Activated CD8-positive, alpha-beta memory T cell treated with anti-CD3 and anti-CD28 coated beads, Interleukin-2, amount 50 U/mL, for 48 hours (primary cell): ENCODE measurements at places on chromosomes 3 and 15.

GRCh38 chr3:44835684-44836083 lies 26.0 kb upstream of the TMEM42 start:
- DNase-seq: no peak

DNA sequence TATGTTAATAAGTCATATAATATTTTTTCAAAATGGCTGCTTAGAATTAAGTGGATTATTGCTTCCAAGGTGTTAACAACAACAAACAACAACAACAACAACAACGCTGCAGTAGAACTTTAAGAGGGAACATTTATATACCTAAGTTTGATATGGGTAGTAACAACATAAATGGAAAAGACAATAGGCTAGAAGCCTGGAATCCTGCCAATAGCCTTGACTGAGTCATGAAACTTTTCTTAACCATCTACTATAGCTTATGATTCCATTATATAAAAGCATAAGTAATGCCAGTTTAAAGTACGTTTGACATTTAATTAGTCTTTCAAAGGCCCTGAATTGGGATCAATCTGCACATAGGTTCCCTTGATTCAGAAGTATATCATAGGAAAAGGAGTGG lies 31.2 kb downstream of the SATB1 start:
- DNase-seq: no peak

- no peak for DNase-seq
These were observed 12.4 kb downstream of the PCYT1A start for GRCh38 chr3:196275126-196275525.

DNA sequence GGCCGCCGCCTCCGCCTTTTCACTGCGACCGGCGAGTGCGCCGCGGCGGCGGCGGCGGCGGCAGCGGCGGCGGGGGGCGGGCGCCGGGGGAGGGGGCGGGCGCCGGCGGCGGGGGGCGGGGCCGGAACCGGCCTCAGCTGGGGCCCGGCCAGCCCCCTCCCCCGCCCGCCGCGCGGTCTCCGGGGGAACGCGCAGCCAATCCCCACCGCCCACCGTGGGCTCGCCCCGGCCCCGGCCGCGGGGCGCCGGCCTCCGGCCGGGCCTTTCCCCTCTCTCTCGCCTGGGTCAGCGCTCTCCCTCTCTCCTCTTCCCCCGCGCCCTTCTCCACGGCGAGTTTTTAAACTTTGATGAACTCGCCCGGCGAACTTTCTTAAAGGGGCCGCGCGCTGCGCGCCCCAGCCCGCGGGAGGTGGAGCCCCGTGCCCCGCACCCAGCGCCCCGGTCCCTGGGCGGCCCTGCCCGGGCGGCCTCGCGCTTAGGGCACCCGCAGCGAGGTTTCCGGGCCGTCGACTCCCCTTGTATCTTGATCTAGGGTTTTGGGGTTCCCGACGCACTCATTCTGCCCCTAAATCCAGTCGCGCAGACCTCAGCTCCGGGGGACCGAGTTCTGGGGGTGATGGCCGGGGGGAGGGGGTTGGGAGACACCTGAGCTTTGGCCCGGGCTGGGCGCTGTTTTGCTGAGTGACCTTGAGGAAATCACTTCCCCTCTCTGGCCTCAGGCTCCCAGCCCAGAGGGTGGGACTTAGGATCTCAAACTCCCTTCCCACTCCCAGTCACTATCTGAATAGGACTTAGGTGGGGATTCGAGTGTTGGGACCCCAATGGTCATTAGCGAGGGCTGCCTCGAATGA lies at the start of gene RBPMS2:
Gene RBPMS2 (minus strand): TSS at position 39 of the 851 bp plus-strand sequence. CDS start 270 bp downstream, outside the sequence.
- DNase-seq: no peak

DNA sequence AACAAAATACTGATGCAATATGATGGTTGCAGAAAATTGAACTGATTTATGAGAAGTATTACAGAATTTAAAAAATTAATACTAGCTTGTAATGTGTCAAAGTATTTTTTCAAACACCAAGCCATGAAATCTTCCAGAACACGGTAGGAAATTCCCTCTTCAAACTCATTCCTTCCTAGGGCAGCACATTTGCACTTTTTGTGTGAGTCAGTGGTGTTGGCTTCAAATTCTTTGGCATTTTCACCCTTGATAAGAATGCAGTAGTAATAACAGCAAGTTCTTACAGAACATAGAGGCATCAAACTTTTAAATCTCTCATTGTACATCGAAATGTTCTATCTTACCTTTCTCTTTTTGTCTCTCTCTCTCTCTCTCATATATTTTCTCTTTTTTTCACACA lies 191.8 kb downstream of the CGGBP1 start:
- DNase-seq: no peak

DNA sequence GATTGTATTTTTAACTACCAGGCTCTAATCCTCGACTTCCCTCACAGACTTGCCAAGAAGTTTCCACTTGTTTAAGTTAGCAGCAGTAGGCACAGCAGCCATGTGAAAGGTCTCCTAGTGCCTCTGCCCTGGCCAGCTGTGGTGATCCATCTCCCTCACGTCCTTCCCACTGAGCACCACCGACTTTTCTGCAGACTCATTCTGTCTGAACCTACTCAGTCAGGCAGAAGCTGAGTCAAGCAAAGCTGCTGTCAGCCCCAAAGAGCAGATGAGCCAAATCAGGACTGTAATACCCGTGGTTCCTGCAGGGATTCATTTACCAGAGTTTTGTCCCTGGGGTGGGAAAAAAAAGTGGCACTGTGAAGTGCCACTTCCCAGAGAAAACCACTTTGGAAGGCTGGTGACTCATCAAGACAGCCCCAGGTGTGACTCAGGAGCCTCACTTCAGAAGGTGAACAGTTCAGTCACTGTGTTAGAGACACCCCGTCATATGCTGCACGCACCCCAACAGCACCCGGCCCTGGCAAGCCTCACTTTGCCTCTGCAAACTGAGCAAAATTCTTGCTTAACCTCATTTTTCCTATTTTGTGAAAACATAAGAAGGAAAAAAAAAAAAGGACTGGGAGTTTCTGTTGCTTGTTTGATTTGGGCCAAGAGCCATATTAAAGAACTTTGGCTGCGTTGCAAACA lies 76.0 kb downstream of the WWTR1 start:
- no peak for DNase-seq

GRCh38 chr3:117350371-117350770 lies 640.8 kb downstream of the TUSC7 start:
- DNase-seq: no peak

DNA sequence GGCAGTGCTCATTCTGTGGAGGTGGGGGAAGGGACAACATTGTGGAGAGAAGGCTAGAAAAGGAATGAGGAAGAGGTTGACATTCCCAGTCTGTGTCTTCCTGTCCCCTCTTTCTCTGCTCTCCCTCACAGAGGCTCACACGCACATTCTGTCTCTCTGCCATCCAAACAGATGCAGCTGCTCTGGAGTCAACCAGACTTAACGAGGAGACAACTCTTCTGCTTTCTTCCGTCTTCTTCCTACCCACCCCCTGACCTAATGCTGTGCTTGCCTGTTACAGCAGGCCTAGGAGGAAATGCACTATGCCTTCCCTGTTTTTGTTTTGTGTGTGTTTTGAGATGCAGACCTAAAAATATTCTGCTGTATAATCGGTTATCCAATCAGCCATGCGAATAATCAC lies 121.9 kb downstream of the CACNA1D start:
- DNase-seq: no peak

DNA sequence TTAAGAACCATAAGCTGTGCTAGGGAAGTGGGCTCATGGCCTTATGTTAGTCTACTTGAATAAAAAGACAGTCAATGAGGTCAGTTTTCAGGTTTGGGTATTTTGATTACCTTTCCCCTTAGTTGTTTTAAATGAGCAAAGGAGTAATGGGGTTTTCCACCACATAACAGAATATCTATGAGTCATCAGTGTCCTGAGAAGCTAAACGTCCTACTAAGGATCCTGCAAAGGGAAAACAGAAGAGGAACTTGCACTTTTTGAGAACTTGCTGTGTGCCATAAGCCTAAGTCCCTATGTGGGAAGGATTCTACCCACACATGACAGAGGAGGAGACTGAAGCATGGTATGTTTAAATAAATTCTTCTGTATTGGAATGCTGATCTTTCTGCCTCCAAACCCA lies 292.8 kb upstream of the TMC3 start:
- DNase-seq: no peak

DNA sequence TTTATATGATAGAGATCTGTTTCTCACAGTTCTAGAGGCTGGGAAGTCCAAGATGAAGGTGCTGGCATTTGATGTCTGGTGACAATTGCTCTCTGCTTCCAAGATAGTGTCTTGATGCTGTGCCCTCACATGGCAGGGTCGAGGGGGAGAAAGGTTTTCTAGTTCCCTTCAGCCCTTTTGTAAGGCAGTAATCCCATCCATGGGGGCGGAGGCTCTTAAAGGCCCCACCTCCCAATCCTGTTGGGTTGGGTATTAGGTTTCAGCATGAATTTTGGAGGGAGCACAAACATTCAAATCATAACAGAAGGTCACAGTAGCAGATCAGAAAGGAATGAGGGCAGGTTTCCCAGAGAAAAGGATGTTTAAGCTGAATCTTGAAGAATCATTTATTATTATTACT lies 601.7 kb upstream of the ZNF717 start:
- no peak for DNase-seq

DNA sequence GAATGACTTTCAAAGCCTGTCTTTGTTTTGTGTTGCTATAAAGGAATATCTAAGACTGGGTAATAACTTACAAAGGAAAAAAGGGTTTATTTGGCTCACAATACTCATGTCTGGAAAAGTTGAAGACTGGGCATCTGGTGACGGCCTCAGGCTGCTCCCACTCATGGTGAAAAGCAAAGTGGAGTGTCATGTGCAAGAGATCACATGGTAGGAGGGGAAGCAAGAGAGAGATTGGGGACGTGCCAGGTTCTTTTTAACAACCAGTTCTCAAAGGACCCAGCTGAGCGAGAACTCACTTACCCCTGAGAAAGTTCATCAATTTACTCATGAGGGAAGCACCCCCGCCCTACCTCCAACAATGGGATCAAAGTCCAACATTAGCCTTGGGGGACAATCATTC lies 929.4 kb downstream of the ROBO1 start:
- no peak for DNase-seq
